ENCODE measurements at places on chromosomes 16 and 17.

- no peak for DNase-seq
These were observed 155.3 kb downstream of the PITPNC1 start for GRCh38 chr17:67532326-67532871.

- DNase-seq = no peak
These were observed 1.5 kb downstream of the GEMIN4 start for GRCh38 chr17:750431-751037.

- peak; percentile 48 for DNase-seq
These were observed 6.5 kb downstream of the SCGB1C2 start for GRCh38 chr17:143785-144281.

DNA sequence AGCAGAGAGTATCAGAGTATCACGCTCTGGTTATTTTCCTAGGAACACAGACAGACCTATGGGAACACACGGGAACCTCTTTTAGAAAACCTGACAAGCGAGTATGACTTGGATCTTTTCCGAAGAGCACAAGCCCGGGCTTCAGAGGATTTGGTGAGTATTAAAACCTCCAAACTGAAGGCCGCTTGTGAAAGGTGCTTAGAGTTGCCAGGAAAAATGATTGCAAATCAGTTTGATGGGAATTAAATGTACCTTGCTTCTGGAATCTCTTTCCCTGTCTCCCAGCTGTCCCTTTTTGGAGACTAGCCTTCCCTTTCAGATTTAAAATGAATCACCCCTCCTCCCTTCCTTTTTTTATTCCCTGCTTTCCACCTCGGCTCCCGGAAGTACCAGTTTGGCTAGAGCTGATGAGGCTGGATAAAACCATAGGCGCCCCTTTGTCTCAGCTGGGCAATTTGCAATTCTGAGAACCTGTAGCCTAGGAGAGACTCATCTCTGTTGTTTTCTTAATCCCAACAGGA, 27.3 kb downstream of the KAT7 start:
- no peak for DNase-seq

GRCh38 chr17:78368854-78369495, 9.1 kb upstream of the SOCS3 start:
- DNase-seq = no peak

Data from putamen (tissue), 1 donor.